ENCODE measurements at places on chromosomes 6 and 20. TPM values are rescaled to one million over a fixed set of nuclear protein-coding genes. Genes with fewer than 3 reads are reported as not detected.

- no peaks in the 10 kb centered on the region for H3K27me3 ChIP-seq
- peaks cover 5% of the 10 kb centered on the region for H3K36me3 ChIP-seq
- peaks cover 24% of the 10 kb centered on the region for H3K4me1 ChIP-seq
These were observed 46.0 kb downstream of the NUDT3 start for GRCh38 chr6:34346175-34347119.

- no peak for DNase-seq
- H3K36me3 ChIP-seq = peaks cover 34% of the 10 kb centered on the region
- no peaks in the 10 kb centered on the region for H3K27me3 ChIP-seq
- H3K4me3 ChIP-seq = no peak overlapping the region
These were observed 29.6 kb upstream of the CRIP3 start for GRCh38 chr6:43338243-43338642.

DNA sequence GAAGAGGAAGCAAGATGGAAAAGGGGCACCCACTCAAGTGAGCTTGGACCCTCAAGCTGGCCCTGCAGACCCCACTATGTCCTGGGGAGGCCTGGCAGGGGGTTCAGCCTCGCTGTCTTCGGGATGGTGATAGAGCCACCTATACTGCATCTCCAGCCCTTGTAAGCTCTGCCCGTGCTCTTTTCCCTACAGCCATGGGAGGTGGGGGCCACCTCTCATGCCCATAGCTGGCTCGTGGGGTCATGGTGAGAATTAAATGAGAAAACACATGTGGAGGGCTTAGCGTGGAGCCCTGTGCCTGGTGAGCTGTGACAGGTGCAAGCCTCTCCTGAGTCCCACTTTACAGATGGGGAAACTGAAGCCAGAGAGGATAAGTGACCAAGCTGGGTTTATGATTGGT, 27.7 kb downstream of the PCK1 start:
- peaks cover 10% of the 10 kb centered on the region for H3K27me3 ChIP-seq
- no peak overlapping the region for H3K27ac ChIP-seq
- H3K4me1 ChIP-seq = no peaks in the 10 kb centered on the region
- DNase-seq = no peak
- H3K36me3 ChIP-seq = no peaks in the 10 kb centered on the region
- H3K4me3 ChIP-seq = no peak overlapping the region

DNA sequence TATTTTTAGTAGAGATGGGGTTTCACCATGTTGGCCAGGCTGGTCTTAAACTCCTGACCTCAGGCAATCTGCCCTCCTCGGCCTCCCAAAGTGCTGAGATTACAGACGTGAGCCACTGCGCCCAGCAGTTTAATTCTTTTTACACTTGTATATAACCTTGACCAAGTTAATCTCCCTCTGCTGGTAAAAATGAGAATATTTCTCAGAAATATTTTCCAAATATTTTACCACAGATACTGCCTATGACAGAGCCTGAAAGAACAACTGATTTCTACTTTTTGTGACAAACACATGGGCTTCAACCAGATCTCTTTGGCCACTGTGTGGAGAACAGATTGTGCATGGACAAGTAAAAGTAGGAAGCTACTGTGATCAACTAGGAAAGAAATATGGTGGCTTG, 21.2 kb upstream of the NHSL1 start:
- no peak overlapping the region for H3K4me3 ChIP-seq
- no peaks in the 10 kb centered on the region for H3K36me3 ChIP-seq
- no peak overlapping the region for H3K27ac ChIP-seq
- peaks cover 9% of the 10 kb centered on the region for H3K27me3 ChIP-seq
- DNase-seq = no peak
- H3K4me1 ChIP-seq = peaks cover 14% of the 10 kb centered on the region

NKAIN2 gene
- not detected for total RNA-seq

DNA sequence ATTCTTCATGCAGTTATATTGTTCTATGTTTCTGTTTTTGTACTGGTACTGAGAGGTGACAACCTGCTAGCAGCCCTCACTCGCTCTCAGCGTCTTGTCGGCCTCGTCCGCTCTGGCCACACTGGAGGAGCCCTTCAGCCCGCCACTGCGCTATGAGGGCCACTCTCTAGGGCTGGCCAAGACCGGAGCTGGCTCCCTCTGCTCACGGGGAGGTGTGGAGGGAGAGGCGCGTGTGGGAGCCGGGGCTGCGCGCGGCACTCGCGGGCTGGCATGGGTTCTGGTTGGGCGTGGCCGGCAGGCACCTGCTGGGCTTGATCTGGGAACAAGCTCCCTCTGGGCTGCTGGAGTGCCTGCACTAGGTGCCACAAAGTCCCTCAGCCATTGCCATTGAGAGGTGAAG, 1323.8 kb upstream of the EYS start:
- no peak overlapping the region for H3K27ac ChIP-seq
- H3K27me3 ChIP-seq = no peaks in the 10 kb centered on the region
- no peak overlapping the region for H3K4me3 ChIP-seq
- no peak for DNase-seq

GRCh38 chr6:16090452-16090851, 38.4 kb upstream of the MYLIP start:
- H3K4me3 ChIP-seq = no peak overlapping the region
- no peaks in the 10 kb centered on the region for H3K4me1 ChIP-seq
- no peaks in the 10 kb centered on the region for H3K36me3 ChIP-seq

- no peaks in the 10 kb centered on the region for H3K4me1 ChIP-seq
- no peak for DNase-seq
- H3K4me3 ChIP-seq = no peak overlapping the region
- no peak overlapping the region for H3K27ac ChIP-seq
These were observed 73.9 kb downstream of the MDN1 start for GRCh38 chr6:89745716-89746115.

MAP7 gene
- 2.3 TPM for total RNA-seq

DOK5 gene
- not detected for total RNA-seq

DNA sequence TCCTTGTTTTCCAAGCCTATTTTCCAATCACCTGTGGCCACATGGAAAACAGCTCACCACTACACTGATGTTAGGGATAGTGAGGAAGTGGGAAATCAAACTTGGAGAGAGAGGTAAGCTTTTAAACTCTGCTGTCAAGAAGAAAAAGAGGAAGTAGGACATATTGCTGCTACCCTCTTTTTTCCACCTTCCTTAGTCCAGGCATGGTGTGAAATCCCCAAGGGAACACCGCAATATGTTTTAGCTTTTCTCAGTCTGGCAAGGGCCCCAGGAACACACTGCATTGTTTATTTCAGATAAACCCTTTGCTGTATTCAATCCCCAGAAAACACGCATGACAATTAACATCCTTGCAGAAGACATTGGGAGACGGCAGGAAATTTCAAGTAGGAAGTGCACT, 61.3 kb downstream of the HS3ST5 start:
- no peaks in the 10 kb centered on the region for H3K36me3 ChIP-seq
- H3K27ac ChIP-seq = no peak overlapping the region
- no peaks in the 10 kb centered on the region for H3K27me3 ChIP-seq
- no peak for DNase-seq
- H3K4me3 ChIP-seq = no peak overlapping the region

DNA sequence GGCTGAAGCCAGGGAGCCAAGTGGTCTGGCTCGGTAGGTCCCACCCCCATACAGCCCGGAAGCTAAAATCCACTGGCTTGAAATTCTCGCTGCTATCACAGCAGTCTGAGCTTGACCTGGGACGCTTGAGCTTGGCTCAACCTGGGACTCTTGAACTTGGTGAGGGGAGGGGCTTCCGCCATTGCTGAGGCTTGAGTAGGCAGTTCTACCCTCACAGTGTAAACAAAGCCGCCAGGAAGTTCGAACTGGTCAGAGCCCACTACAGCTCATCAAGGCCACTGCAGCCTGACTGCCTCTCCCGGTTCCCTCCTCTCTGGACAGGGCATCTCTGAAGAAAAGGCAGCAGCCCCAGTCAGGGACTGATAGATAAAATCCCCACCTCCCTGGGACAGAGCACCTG, 1337.7 kb downstream of the HACE1 start:
- no peak overlapping the region for H3K27ac ChIP-seq
- no peaks in the 10 kb centered on the region for H3K36me3 ChIP-seq
- H3K4me3 ChIP-seq = no peak overlapping the region

DNA sequence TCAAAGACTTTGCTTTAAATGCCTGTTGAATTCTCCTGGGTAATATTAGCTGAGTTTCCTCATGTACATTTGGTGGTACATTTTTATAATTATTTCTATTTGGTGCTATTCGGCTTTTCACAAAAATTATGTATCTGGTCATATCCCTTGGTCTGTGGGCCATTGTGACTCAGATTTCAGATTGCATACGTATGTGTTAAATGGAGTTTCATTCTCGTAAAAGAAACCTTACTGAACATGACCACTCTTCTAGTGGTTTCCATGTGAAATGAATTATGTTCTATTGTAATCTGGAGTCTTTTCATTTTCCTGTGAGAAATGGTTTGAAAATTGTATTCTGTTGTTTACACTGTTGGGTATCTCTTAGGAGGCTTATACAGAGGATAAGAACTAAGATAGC, 386.2 kb upstream of the FLRT3 start:
- DNase-seq = no peak
- H3K36me3 ChIP-seq = no peaks in the 10 kb centered on the region
- H3K4me3 ChIP-seq = no peak overlapping the region

DNA sequence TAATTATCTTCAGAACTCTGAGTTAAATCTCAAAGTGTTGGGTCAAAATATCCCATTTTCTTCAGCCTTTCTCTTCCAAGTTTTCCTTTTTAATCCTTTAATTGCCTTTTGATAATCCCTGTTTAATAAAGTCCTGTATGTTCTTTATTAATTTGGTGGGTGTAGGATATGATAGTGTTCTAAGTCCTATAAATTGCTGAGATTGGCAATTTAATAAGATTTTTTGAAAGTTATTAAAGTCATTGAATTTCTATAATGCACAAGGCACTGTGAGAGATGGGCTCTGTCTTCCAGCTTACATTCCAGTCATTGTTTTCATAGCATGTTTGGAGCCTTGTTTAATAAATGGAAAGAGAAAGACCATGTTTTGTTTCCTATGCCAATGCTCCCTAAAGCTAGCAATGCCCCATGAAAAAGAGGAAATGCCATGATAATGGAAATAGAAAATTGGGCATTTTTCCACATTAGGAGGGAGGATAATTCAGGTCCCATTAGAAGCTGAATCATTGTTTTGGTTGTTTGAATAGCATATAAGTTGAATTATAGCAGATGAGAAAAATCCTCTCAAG, 404.8 kb downstream of the CD109 start:
- no peaks in the 10 kb centered on the region for H3K27me3 ChIP-seq
- no peak overlapping the region for H3K27ac ChIP-seq
- no peaks in the 10 kb centered on the region for H3K36me3 ChIP-seq
- no peak overlapping the region for H3K4me3 ChIP-seq
- no peak for DNase-seq

PRKN gene
- 0.94 TPM for total RNA-seq

DNA sequence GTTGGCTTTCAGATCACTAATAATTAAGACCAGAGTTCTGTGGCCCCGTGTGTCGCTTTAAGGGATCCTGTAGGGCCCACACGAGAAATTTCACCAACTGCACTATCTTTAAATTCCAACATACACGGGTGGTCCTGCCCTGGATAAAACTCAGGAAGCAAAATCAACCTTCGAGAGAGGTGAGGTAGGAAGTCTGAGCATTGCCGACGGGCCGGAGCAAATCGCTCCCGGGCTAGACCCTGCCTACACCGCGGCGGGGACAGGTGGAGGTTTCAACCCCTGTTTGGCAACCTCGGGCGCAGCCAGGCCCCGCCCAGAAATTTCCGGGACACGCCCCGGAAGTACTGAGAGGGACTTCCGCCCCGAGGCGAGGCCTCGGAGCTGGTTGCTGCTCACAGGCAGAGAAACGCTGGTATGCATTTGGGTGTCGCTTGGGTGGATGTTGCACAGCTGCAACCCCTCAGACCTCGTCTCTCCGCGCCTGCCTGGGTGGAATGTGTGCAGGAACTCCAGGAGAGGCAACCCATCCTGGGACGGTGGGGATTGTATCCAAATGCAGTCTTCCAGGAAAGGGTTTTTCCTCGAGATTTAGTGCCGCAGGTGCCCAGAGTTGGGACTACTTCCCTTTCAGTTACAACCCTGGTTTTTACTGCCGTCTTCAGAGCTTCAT, 19.9 kb downstream of the ZKSCAN8 start:
- DNase-seq = peak; percentile 81
- peaks cover 55% of the 10 kb centered on the region for H3K36me3 ChIP-seq
- H3K4me1 ChIP-seq = peaks cover 16% of the 10 kb centered on the region

RNF217 gene
- total RNA-seq = 2.1 TPM

PRIM2 gene
- 37.7 TPM for total RNA-seq

GSTA1 gene
- not detected for total RNA-seq

HLA-DRA gene
- 58.8 TPM for total RNA-seq

GRCh38 chr6:26170951-26171841, 84.0 kb downstream of the HFE start:
- peak overlapping the region; percentile 97 for H3K27ac ChIP-seq
- no peak for DNase-seq
- H3K4me3 ChIP-seq = peak overlapping the region; percentile 85
- H3K36me3 ChIP-seq = peaks cover 20% of the 10 kb centered on the region

GRCh38 chr6:44224965-44225305, 1.5 kb downstream of the SLC29A1 start:
- H3K4me3 ChIP-seq = peak overlapping the region; percentile 74
- H3K27ac ChIP-seq = no peak overlapping the region
- no peak for DNase-seq
- H3K36me3 ChIP-seq = no peaks in the 10 kb centered on the region

GRCh38 chr6:169841251-169841650, 89.8 kb downstream of the ERMARD start:
- H3K4me3 ChIP-seq = no peak overlapping the region
- peaks cover 6% of the 10 kb centered on the region for H3K27me3 ChIP-seq
- no peaks in the 10 kb centered on the region for H3K4me1 ChIP-seq
- H3K27ac ChIP-seq = no peak overlapping the region

DNA sequence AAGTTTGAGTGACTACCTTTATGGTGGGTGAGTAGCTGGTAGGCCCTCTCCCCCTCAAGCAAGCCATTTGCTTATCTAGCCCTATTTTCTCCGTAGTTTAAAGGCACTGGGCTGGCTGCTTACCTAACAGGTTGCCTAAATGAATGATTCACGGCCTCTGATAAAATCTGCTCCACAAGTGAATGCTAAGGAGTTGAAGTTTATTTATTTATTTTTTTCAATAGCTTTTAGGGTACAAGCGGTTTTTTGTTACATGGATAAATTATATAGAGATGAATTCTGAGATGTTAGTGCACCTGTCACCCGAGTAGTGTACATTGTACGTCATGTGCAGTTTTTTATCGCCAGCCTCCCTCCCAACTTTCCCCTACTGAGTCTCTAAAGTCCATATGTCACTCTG, 8.3 kb upstream of the CDH26 start:
- H3K27ac ChIP-seq = no peak overlapping the region
- H3K4me3 ChIP-seq = no peak overlapping the region
- no peak for DNase-seq
- H3K36me3 ChIP-seq = peaks cover 13% of the 10 kb centered on the region

DNA sequence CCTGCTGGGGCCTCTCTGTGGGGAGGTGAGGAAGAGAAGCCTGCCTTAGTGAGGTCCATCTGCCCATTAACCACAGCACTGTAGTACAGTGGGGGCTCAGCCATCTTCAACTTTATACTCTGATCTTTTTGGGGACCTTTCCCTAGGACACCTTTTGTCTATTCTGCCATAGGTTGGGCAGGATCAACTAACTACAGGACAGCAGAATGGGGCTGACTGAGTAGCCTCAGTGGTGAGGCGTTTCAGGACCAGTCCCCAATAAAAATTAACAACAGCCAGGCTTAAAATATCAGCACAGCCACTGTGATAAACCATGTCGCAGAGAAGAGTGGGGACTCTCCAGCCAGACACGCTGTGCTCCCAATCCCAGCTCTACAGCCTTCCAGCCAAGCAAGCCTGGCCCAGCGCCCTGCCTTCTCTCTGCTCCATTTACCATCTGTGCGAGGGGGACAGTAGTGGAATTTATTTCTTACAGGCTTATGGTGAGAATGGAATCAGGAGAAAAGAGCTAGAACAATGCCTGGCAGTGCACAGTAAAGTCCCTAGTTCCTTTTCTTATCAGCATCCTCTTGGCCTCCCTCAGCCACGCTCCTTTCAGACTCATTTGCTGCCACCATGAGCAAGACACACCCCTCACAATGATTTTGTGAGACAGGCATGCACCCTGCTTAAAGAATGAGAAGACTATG, 75.5 kb downstream of the SLC22A23 start:
- no peak for DNase-seq
- H3K27me3 ChIP-seq = peaks cover 4% of the 10 kb centered on the region
- H3K36me3 ChIP-seq = no peaks in the 10 kb centered on the region
